Activated T-cell treated with anti-CD3 and anti-CD28 coated beads for 1 hour (primary cell): ENCODE measurements at places on chromosomes 5 and 9.

GRCh38 chr9:134210908-134211810 is 46.8 kb upstream of the RNU6ATAC start:
- DNase-seq: no peak

DNA sequence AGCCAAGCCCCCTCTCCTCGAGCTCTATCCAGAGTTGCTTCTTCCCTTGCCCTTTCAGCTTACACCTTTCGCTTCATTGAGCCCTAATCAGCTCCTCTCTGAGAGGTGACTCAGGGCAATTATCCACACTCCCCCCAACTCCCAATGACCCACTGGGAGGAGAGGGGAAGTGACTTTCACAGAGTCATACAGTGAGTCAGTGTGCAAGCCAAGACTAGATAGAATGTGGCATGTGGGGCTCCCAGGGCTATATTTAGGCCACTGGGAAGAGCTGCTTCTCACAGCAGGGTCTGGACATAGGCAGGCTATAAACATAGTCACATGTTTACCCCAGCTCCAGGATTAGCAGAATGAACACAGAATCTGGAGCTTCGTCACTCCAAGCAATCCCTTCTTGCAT is 57.4 kb downstream of the NRG2 start:
- no peak for DNase-seq

- peak; percentile 67 for DNase-seq
These were observed 438 bp downstream of the SOX30 start for GRCh38 chr5:157651623-157652376.

DNA sequence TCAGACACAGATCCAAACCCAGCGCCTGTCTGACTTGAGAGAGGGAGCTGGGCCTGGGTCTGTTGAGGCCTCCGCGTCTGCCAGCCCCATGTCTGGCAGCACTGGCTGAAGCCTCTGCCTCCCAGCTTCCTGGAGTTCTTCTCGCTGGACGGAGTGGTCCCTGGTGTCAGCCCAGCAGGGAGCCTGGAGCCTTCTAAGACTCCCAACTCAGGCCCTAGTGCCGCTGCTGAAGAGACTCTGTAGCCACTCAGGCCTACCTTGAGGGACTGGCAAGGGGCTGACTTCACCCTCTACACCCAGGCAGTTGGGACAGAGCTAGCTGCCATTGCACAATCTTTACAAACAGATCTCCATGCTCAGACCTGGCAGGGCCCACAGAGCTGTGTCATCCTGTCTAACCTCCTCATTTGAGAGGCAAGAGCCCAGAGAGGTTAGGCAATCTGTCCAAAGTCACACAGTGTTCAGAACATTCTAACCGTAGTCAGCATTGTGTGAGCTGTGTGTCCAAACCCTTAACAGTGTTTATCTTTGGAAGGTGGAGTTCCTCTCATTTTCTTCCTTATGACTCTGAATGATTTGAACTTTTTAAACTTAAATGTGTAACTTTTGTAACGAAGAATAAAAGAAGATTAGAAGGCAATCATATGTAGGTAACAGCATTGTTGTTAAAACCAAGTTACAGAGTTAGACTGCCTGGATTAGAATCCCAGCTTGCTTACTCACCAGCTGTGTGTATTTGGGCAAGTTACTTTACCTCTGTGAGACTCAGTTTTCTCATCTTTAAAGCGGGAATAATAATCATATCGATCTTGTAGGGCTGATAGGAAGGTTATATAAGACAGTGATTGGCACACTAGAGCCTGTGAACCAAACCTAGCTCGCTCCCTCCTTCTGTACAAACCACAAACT is 4.6 kb upstream of the DUSP1 start:
- DNase-seq: no peak

GRCh38 chr9:96217754-96218693 is 84.0 kb downstream of the HSD17B3 start:
- DNase-seq: peak; percentile 67

DNA sequence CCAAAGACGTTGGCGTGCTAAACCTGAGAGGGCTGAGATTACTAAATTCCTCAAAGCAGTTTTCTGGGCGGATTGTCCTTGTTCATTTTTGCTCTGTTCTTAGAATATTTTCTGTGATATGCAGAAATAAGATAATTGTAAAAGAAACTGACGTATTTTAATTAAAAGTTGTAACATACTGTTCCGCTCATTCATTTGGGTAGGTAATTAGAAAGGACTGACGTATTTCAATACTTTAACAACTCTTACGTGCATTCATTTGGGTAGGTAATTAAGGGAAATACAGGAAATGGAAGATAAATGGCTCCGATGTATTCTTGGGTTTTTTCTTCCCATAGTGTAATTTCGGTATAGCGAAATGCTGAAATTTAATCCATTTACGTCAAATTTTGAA is 1.1 kb downstream of the OSTF1 start:
- DNase-seq: no peak

GRCh38 chr5:57725658-57726504 is 243.3 kb upstream of the ACTBL2 start:
- no peak for DNase-seq

DNA sequence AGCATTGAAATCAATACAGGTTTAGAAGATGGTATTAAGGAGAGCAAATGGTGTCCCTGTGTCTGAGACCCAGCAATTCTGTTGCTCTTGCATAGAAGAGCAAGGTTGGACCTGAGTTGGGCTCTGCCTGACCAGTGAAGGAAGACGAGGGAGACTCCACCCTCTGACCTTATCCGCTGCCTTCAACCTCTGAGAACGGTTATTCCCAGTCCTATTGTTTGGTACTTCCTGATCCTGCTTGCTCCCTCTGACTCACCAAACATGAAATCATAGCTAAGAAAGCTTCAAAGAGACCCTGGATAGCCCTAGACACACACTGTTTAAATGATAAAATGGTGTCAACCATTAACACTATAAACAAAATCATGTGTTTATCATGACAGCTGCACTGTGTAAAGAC is 218.5 kb downstream of the PLK2 start:
- DNase-seq: no peak

DNA sequence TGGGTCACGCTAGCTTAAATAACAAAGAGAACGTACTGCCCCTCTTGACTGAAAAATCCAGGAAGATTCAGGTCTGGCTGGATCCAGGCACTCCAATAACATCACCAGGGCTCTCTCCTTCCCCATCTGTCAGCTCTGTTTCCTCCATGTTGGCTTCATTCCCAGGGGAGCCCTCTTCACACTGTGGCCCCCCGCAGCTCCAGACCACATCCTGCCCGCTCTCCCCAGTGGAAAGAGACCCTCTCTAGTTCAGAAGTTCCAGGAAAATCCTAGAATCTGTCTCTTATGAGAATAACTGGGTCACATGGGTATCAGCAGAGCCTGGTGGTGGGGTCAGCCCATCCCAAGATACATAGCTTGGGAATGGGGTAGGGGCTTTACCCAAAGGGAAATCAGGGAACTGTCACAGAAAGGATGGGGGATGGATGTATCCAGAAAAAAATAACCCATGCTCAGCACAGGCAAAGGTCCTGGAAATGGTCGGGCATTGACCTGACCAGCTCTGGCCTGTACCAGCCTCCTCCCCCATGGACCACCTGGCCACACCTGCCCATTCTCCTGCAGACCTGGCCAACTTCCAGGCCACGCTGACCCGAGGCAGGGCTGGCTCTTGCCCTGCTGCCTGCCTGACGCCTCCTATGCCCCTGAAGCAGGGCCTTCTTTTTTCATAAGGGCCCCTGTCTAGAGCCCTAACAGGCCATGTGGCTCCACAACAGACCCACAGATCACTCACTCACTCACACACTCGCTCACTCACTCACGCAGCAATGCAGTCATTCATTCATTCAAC is 65.9 kb downstream of the COL23A1 start:
- no peak for DNase-seq

GRCh38 chr5:123651234-123651633 is 139.3 kb downstream of the CSNK1G3 start:
- DNase-seq: no peak

- DNase-seq: no peak
These were observed 600.7 kb upstream of the CDH6 start for GRCh38 chr5:30592833-30593232.

GRCh38 chr9:12195456-12195855 is 497.7 kb upstream of the TYRP1 start:
- no peak for DNase-seq

GRCh38 chr9:21027295-21027694 is 4.1 kb downstream of the HACD4 start:
- DNase-seq: no peak

GRCh38 chr5:150443242-150444075 is 6.1 kb downstream of the RPS14 start:
- no peak for DNase-seq

- DNase-seq: no peak
These were observed 505 bp upstream of the ACER2 start for GRCh38 chr9:19408316-19408692.

GRCh38 chr5:172345881-172346280 is 62.3 kb upstream of the UBTD2 start:
- DNase-seq: no peak

DNA sequence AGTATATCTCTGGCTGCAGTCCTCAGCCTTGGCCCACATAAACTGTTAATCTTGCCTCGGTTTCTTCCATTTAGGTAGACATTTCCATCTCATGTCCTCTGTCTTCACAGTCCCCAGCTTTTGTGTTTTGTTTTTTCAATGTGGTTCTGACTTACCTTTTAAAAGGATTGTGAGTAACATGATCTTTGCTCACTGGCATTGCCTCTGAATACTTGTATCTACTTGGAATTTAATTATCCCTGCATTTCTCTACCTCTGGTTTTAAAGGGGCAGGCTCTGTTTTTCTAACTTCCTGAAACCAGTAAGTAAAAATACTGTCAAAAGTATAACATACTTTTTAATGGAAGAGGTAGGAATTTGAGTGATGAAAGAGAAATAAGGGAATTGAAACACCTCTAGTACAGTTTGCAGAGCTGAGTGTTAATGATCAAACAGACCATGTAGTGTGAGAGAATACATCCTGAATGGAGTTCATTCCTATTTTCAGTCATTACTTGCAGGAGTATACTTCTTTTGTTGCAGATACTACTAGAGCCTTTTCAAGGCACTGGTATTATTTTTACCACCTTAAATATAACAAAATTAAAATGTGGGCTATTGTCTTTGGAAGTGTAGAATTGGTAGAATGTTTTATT is 62.6 kb downstream of the MTREX start:
- DNase-seq: no peak

DNA sequence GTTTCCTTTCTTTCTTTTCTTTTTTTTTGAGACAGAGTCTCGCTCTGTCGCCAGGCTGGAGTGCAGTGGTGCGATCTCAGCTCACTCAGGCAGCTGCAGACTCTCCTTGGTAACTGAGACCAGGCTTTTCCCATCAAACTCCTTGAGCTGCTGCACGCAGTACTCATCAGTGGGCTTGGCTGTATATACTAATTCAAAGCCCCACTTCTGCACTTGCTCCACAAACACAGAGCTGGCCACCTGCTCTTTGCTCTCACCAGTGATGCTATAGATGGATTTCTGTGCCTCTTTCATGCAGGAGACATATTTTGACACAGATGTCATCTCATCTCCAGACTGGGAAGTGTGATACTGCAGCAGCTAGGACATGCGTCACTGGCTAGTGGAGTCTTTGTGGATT is 252.7 kb downstream of the AP3B1 start:
- no peak for DNase-seq

GRCh38 chr5:13215806-13216205 is 728.7 kb downstream of the DNAH5 start:
- no peak for DNase-seq

GRCh38 chr9:133686642-133687575 is 50.7 kb downstream of the DBH start:
- DNase-seq: no peak

GRCh38 chr9:99907208-99907532 is 716 bp downstream of the STX17 start:
- no peak for DNase-seq
